ENCODE measurements at places on chromosomes 1 and 21.

DNA sequence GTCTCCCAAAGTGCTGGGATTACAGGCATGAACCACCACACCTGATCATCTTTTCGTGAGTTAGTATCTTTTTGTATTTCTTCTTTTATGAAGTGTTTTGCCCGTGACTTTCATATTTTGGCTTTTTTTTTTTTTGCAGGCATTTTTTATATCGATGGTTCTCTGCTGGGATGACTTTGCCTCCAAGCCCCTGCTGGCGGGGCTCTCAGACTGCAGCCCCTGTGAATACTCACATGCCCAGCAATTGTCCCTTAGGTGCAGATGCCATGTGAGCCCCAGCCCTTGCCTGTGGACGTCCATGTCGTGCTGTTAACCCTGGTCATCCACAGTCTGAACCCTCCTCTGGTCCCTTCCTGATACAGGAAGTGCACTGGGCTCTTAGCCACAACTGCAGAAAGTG lies 21.7 kb downstream of the CRYAA start:
- DNase-seq: no peak

DNA sequence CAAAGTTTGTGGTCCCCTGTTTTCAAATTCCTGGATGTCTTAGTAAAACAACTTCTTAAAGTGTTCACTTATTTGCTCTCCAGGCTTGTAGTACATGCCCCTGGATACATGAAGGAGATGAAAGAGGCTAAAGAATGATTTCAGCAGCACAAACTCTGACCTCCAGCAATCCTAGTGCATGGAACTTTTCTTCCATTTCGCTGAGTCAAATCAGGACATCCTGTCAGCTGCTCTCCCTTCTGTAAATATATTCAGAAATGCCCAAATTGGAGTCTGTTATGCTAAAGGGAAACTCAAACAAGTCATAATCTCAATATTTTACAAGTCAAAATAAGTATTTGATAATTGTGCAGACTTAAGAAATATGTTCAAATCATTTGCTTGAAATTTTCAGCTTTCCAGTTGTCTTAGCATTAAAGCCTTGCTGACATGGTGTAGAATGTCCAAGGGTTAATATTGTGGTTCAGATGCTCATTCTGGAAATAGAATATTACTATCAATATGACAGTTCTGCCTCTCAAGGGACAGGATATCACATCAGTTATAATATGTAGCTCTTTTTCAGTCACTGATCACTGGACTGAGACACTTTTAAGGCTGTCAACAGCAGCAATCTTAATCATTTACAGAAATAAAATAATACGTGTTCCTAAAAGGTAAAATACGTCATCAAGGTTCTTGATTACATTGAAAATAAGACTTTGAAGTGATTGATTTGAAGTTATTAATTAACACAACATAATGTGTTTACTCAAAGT lies 1157.3 kb downstream of the PLA2G4A start:
- no peak for DNase-seq

- DNase-seq: no peak
Measured at GRCh38 chr1:115757326-115757725, 11.2 kb downstream of the CASQ2 start.

GRCh38 chr1:3750741-3751140 lies 1.5 kb upstream of the CCDC27 start:
- no peak for DNase-seq

DNA sequence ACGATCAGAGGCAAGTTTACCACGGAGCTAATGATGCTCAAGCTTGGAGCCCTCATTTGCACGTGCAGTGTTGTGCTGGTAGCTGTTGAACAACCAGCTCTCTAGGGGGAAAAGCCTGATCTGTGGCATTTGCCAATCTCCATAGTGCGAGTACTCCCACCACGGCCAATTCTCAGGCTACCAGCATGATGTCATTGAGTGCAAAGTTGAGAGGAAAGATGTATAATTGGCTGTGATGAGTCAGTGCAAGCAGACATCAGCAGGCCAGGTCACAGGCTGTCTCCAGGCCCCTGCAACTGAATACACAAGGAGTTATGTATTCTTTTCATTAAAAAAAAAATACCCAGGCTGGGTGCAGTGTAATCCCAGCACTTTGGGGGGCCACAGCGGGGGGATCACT lies 233.1 kb upstream of the VAMP3 start:
- no peak for DNase-seq

GRCh38 chr1:109091078-109091838 lies 694 bp downstream of the TMEM167B start:
- no peak for DNase-seq

GRCh38 chr21:34510148-34511142 lies 1.6 kb downstream of the KCNE1 start:
- peak; percentile 16 for DNase-seq

DNA sequence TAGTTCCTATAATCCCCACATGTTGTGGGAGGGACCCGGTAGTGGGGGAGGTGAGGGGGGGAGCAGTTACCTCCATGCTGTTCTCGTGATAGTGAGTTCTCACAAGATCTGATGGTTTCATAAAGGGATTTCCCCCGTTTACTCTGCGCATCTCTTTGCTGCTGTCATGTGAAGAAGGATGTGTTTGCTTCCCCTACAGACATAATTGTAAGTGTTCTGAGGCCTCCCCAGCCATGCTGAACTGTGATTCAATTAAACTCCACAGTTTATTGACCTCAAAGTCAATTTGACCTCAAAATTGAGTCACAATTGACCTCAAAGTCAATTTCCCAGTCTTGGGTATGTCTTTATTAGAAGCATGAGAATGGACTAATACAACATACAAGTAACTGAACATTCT lies 19.7 kb downstream of the DPH5 start:
- no peak for DNase-seq

GRCh38 chr1:159439422-159439821 lies at the start of gene OR10J1:
TSS of gene OR10J1 (plus strand) at chr1:159439722. CDS start at chr1:159439792, 70 bp downstream.
- no peak for DNase-seq

GRCh38 chr1:164061528-164061927 lies 497.5 kb upstream of the PBX1 start:
- no peak for DNase-seq

DNA sequence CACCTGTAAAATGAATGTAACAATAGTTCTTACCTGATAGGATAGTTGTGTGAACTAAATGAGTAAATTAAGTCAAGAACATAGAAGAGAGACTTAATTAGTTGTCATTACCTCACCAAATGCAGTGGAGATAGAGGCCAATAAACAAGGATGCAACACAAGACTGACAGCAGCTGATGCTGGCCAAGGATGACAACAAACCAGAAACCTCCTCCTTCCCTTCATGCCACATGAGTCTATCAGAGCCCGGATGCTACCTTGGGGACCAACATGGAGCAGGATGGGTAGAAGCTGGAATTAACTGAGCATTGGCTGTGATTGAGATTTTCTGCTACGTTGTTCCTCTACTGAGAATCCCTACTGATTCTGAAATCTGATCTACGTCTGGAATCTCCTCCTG lies 30.3 kb upstream of the USP1 start:
- no peak for DNase-seq

- no peak for DNase-seq
Measured at GRCh38 chr1:60947367-60947766, 135.0 kb upstream of the NFIA start.

DNA sequence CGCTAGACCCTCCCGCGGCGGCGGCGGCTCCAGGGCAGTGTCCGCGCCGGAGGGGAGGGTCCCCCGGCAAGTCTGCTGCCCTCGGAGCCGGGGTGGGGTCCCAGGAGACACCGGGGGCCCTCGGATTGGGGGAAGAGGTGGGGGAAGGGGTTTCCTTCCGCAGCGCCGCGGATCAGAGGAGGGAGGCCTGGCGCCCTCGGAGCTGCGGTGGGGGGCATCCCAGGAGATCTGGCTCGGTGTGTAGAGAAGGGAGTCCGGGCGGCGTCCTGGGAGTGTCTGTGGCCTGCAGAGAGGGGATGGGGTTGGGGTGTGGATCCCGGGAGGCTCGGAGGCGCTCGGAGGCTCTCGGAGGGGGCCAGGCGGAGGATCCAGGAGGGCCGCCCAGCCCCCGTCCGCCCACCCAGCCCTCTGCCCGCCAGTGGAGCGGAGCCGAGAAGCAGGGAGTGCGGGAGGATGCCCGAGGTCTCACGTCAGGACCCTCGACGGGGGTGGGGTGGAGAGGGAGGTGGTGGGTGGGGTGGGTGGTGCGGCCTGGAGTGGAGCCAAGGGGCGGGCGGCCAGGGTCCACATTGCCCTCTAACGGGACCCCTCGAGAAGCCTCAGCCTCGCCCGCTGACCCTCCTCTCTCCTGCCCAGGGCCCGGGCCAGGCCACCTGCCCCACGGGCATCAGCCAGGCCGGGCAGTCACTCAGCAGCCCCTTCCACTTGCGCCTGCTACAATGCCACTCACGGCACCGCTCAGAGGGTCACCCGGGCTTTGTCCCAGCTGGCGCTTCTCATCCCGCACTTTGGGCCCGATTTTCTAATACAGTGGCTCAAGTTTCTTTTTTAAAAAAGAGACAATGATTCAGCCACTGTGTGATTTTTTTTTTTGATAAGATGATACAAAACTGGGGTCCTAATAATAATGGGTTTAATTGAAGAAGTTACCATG lies 60.2 kb upstream of the ARHGEF16 start:
- DNase-seq: no peak

GRCh38 chr1:31145648-31146047 lies 80.1 kb upstream of the PUM1 start:
- DNase-seq: no peak

GRCh38 chr1:167060141-167061072 lies 29.8 kb downstream of the GPA33 start:
- no peak for DNase-seq

DNA sequence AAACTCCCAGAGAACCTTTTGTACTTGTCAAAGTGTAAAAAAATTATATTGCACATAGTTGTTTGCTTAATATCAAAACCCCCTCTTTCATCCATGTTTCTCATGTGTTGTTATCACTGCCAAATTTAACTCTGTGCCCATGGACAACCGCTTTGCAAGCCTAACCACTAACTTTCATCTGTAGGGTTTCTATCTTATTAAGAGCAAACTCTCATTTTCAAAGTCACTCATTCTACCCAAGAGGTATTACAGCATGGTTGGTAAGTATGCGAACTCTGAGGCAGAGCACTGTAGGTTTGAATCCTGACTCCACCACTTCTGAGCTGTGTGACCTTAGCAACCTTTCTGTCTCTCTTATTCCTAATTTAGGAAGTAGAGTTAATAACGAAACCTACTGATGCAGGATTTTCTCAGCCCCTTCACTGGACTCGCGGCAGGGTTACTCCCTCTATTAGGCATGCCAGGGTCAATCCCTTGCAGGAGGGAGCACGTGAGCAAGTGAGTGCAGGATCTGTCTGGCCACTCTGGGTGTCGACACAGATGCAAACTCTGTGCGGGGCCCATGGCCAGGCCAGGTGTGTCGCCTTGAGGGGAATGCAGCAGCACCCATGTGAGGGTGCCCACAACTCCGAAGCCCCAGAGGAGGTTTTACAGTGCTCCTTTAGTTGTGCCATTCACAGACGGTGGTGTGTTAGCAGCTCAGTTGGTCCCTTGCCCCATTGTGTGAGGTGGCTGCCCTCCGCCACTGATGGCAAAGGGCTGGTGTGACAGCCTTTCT lies 361.5 kb upstream of the ADGRL2 start:
- no peak for DNase-seq

DNA sequence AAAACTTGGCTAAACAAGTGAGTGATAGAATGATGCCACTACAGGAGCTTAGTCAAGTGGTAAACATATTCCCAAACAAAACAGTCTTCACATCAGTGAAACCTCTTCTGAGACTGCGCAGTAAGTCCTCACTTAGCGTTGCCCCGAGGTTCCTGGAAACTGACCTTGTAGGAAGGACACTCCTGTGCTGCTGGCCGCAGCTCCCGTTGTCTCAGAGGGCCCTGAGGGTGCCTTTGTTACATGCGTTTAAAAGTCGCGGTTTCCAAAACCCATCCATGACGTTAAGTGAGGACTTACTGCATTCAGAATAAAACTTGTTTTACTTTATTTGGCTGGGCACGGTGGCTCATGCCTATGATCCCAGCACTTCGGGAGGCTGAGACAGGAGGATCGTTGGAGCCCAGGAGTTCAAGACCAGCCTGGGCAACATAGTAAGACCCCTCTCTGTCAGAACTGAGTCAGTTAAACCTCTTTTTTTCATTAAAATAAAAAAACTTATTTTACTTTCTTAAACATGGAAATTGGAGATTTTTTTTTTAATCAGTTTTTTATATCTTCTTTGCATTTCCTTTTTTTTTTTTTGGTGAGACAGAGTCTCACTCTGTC lies 36.0 kb upstream of the DIP2A start:
- DNase-seq: no peak

DNA sequence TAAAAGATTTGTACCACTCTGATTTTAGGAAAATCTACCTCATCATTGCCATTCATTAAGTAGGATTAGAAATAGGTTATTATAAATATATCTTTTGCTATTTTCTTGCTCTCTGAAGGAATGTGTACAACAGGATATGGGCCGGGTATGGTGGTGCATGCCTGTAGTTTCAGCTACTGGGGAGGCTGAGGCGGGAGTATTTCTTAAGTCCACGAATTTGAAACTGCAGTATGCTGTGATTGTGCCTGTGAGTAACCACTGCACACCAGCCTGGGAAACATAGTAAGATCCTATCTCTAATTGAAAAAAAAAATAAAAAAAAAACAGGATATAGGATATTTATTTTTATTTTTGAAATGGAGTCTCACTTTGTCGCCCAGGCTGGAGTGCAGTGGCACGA lies 50.0 kb downstream of the CLIC4 start:
- DNase-seq: no peak

- DNase-seq: no peak
Measured at GRCh38 chr1:212290608-212291007, 5.4 kb downstream of the PPP2R5A start.

- DNase-seq: no peak
Measured at GRCh38 chr1:49854741-49855140, 169.0 kb downstream of the AGBL4 start.

DNA sequence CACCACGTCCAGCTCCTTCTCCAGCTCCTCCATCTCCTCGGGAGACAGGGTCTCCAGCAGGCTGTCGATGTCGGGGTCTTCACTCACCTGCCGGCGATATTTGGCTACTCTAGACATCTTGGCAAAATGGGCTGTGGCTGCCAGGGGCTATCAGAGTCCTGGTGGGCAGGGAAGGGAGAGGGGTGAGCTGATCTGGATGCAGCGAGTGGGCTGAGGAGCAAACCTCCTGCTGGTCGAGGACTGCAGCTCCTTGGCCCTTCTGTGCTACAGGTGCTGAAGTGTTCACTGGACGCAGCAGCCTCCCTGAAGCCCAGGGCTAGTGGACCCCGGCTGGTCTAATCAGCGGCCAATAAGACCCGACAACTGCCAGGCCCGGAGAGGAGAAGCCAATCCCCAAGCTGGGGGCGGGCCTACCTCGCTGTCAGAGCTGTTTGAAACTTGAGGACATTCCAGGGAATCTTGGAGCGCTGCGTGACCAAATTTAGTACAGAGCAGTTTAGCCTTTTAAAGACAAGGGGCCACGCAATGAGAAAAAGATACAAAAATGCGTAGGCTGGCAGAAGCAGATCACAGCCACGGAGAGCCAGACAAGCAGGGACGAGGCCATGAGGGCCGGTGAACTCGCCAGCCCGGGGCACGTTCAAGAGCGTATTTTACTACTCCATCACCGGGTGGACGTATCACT lies at the start of gene LMOD1:
Gene LMOD1, minus strand, starts transcription at position 325 of the 685 bp plus-strand sequence. Its CDS starts 208 bp downstream, at position 117.
- DNase-seq: no peak
